Fibroblast of skin of right biceps (primary cell): ENCODE measurements at places on chromosomes 3 and 15.
A peak's percentile ranks its signal among the peaks of the same experiment; 100 is the strongest.

GRCh38 chr15:20340331-20340811 lies 201.2 kb downstream of the GOLGA6L6 start:
- DNase-seq = no peak

- DNase-seq = no peak
Measured at GRCh38 chr3:183954875-183955274, 62.8 kb downstream of the ABCC5 start.

- DNase-seq = peak; percentile 84
Measured at GRCh38 chr3:185733980-185734724, 90.7 kb downstream of the IGF2BP2 start.

- DNase-seq = no peak
Measured at GRCh38 chr3:127077505-127078064, 94.7 kb downstream of the PLXNA1 start.

DNA sequence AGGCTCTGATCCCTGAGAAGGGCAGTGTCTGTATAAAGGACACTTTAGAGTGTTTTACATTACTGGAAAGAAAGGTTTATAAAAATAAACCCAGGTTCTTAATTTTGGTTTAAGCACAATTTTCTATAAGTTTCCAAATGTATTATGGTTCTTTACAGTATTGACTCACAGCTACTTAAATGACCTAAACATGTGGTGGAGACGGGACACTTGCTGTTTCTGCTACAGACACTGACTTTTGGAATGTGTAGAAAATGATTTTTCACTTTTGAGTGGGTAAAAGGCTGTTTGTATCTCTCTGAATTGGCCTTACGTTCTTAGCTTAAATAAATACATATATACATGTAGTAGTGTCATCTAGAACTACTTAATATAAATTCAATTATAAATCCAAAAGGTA lies 55.4 kb downstream of the SNRK start:
- DNase-seq = no peak

DNA sequence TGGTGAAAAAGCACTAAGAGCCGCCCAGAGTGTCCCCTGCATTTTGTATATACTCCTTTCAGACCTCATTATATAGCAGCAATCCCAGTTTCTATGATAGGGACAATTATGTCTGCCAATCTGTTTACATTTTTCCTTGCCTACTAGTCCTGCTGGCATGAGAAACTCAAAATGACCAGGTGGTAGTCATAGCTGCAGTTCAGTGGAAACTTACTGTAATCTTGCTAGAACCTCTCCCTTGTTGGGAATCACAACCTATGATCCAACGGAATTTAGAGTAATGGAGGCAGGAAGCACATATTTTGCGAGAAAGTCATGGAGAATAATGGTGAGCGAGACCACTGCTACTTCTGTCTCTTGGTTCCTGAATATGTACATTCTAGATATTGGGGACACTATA lies 28.6 kb upstream of the MINAR1 start:
- peak; percentile 48 for DNase-seq
